Melanocyte of skin (primary cell): ENCODE measurements at places on chromosomes 12 and 14. TPM values are rescaled to one million over a fixed set of nuclear protein-coding genes. Genes with fewer than 3 reads are reported as not detected.

Gene ZNF26
- total RNA-seq = 17.9 and 29.8 TPM in 2 replicates

Gene KRT79
- total RNA-seq = not detected in 2 replicates

Gene SNRPF
- total RNA-seq = 5.2 and 9.8 TPM in 2 replicates

Gene IFT81
- total RNA-seq = 30.3 and 47.3 TPM in 2 replicates

Gene GAS2L3
- total RNA-seq = 97.2 and 164 TPM in 2 replicates

Gene EEA1
- 10.7 and 23.0 TPM in 2 replicates for total RNA-seq

Gene GDF3
- total RNA-seq = not detected in 2 replicates

Gene TAS2R7
- not detected in 2 replicates for total RNA-seq

Gene PTGER2
- total RNA-seq = 0.34 TPM in 1 of 2 replicates, not detected in the other

Gene CRADD
- 12.4 and 13.1 TPM in 2 replicates for total RNA-seq

Gene FAIM2
- under 0.01 TPM in 1 of 2 replicates, not detected in the other for total RNA-seq

Gene BICDL1
- under 0.01 and 1.2 TPM in 2 replicates for total RNA-seq

Gene PMCH
- total RNA-seq = not detected in 2 replicates

Gene ZCCHC8
- total RNA-seq = 12.7 and 16.0 TPM in 2 replicates

Gene LYZ
- total RNA-seq = 0.33 TPM in 1 of 2 replicates, not detected in the other

Gene RIN3
- total RNA-seq = 15.1 and 19.6 TPM in 2 replicates

Gene ZDHHC22
- not detected in 2 replicates for total RNA-seq

Gene BTBD6
- total RNA-seq = 34.4 and 46.5 TPM in 2 replicates

Gene PTPRO
- total RNA-seq = 0.36 TPM in 1 of 2 replicates, not detected in the other

Gene KRT85
- total RNA-seq = not detected in 2 replicates

Gene PLEKHD1
- under 0.01 and 0.34 TPM in 2 replicates for total RNA-seq

Gene ADCY6
- 28.2 and 36.3 TPM in 2 replicates for total RNA-seq

Gene NUP107
- 86.1 and 94.6 TPM in 2 replicates for total RNA-seq

Gene PROX2
- total RNA-seq = not detected in 2 replicates

Gene LHX5
- total RNA-seq = not detected in 2 replicates

Gene KLRC3
- total RNA-seq = 0.33 TPM in 1 of 2 replicates, not detected in the other

Gene KRT8
- 0.33 and 0.62 TPM in 2 replicates for total RNA-seq

Gene PTPRR
- total RNA-seq = not detected in 2 replicates

Gene DPPA3
- total RNA-seq = not detected in 2 replicates

Gene AMHR2
- total RNA-seq = not detected in 2 replicates

Gene AP1G2
- total RNA-seq = 23.1 and 30.9 TPM in 2 replicates
